ENCODE measurements at places on chromosomes 3 and 15.

GRCh38 chr3:129708328-129708861, 101.9 kb upstream of the PLXND1 start:
- no peak for DNase-seq

DNA sequence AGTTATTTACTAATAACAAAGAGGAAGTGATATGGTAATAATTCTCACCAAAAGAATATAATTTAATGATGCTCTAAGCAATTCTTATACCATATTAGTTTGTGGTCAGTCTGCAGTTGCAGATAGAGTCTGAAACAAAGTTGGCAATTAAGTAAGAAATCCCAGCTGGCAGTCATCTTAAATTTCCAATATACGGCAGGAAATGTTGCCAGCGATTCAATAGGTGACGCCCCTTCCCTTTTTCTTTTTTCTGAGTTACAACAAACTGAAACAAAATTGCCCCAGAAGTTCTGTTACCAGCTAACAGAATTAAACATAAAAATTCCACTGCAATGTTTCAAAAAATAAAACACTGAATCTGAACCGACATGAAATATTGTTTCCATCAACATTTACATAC, 26.7 kb downstream of the LRRFIP2 start:
- DNase-seq, result peak; percentile 51

DNA sequence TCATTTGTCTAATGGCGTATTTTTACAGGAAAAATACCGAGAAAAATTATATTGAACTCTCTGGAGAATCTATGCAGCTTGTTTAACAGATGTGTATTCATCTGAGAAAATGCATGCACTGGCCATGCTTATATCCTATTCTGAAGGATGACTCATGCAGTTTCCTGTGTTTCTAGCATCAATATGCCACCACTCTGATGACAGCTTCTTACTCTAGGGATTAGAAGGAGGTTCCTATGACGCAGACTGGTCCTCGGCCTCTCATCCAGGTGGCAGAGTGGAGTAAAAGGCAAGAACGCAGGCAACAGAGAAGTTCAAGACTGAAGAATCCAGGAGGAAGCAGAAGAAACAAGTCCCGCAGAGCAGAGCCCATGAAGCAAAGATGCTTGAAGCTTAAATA, 910.0 kb upstream of the ROBO1 start:
- DNase-seq, result no peak

GRCh38 chr15:74869726-74870407, 3.3 kb downstream of the SCAMP2 start:
- DNase-seq, result peak; percentile 96

DNA sequence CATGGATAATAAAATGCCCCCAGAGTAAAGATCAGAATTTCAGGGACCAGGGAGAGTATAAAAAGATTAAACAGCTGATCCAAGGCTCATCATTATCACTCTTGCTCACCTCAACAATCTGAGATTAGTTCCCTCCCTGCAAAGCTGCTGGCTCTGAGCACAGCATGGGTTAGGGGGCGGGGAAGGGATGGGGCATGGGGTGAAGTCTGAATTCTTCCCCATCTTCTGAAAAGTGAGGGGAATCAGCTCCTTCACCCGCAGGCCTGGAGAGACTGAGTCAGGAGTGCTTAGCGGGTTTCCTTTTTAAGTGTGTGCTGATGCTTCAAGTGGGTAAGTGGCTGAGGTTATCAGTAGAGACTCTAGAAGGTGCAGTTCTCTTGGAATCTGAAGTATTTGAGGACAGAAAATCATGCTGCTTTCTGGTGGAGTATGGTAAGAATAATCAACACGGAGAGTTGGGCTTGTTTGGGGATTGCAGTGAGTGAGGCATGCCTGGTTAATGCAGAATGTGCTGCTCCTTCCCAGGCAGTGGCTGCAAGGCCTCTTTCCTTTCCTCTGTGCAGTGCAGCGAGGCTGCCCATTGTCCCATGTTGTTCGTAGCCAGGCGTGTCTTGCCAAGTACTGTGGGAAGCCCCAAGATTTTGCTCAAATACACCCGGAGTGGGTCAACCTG, 59.2 kb upstream of the TRAK1 start:
- no peak for DNase-seq
